Esophagus squamous epithelium (tissue), 5 donors: ENCODE measurements at places on chromosomes 1 and 21.

GRCh38 chr1:111161843-111162487 is 21.9 kb downstream of the CEPT1 start:
- DNase-seq: no peak

- no peak for DNase-seq
Observed at GRCh38 chr1:174060090-174060489, 37.9 kb upstream of the RC3H1 start.

DNA sequence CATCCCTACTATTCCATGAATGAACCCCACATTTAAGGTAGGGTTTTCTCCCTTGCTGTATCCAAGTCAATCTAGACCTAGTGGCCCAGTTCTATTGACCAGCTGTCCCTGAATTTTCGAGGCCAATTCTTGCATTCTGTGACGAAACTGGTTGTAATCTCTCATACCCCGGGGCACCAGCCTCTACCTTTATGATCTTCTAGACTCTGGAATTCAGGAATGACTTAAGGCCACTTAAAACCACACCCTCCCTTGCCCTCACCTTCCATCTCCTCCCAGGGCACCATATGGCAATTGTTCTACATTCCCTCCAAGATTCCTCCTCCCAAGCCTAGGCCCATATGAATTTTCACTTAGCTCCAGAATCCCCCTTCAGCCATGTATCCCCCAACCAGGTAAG is 48.9 kb downstream of the RHOU start:
- no peak for DNase-seq

DNA sequence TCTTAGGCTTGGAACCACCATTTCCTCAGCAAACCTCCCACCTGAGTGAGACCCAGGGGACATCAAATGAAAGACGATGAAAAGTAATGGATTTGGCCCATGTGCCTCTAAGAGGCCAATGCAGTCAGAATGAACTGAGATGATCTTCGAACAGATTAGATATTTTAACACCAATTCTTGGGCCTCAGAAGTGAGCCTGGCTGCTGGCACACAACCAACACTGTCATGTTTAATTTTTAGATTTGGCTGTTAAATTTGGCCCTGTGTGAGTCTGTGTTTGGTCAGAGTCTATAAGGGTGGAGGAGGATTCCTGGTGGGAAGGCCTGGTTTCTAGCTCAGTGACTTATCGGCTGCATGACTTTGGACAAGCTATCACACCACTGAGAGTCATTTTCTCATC is 45.4 kb downstream of the ELAPOR1 start:
- no peak for DNase-seq

DNA sequence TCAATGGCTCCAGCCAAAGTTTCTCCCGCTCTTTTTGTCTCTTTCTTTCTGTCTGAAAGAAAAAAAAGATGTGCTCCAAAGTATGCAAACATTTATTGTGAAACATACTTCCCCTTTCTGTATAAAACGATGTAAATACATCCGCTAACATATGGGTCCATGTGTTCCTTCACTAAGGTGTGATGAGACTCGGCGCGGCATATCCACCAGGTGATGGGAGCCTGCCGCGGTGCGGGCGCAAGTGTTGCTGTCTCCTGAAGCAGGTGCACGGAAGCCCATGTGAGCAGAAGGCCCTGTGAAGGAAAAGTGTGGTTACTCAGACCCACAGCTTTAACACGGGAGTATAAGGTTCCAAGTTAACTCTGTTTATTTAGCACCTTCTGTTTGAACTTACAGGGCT is 466.6 kb upstream of the C1orf87 start:
- DNase-seq: no peak

GRCh38 chr1:3433076-3433475 is 21.4 kb upstream of the ARHGEF16 start:
- no peak for DNase-seq

- DNase-seq: no peak
Observed at GRCh38 chr1:206678490-206678889, 6.2 kb upstream of the MAPKAPK2 start.

GRCh38 chr1:62361431-62361830 is 42.2 kb upstream of the KANK4 start:
- no peak for DNase-seq

- no peak for DNase-seq
Observed at GRCh38 chr21:30480145-30480544, at the start of gene KRTAP19-1. Gene KRTAP19-1, minus strand, starts transcription at chr21:30480367. Its CDS starts 50 bp downstream, at chr21:30480317.

DNA sequence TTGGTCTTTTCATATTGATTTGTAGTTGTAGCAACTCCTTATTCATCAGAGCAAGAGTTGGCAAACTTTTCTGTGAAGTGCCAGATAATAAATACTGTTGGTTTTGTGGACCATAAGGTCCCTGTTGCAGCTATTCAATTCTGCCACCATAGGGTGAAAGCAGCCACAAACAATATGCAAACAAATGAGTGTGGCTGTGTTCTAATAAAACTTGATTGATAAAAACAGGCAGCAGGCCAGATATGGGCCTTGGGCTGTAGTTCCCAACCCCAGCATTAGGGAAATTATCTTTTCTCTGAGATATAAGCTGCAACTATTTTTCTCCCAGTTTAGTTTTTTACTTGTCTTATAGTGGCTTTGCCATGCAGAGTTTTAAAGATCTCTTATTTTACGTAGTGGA is 469.2 kb downstream of the SMYD3 start:
- no peak for DNase-seq

GRCh38 chr1:820962-821361 is 102.8 kb upstream of the SAMD11 start:
- no peak for DNase-seq

GRCh38 chr1:225944951-225945350 is 3.9 kb upstream of the LEFTY2 start:
- no peak for DNase-seq

- DNase-seq: no peak
Observed at GRCh38 chr21:43703035-43703880, 15.7 kb upstream of the PDXK start.

- DNase-seq: no peak
Observed at GRCh38 chr1:234871039-234871709, 257.5 kb downstream of the TOMM20 start.

DNA sequence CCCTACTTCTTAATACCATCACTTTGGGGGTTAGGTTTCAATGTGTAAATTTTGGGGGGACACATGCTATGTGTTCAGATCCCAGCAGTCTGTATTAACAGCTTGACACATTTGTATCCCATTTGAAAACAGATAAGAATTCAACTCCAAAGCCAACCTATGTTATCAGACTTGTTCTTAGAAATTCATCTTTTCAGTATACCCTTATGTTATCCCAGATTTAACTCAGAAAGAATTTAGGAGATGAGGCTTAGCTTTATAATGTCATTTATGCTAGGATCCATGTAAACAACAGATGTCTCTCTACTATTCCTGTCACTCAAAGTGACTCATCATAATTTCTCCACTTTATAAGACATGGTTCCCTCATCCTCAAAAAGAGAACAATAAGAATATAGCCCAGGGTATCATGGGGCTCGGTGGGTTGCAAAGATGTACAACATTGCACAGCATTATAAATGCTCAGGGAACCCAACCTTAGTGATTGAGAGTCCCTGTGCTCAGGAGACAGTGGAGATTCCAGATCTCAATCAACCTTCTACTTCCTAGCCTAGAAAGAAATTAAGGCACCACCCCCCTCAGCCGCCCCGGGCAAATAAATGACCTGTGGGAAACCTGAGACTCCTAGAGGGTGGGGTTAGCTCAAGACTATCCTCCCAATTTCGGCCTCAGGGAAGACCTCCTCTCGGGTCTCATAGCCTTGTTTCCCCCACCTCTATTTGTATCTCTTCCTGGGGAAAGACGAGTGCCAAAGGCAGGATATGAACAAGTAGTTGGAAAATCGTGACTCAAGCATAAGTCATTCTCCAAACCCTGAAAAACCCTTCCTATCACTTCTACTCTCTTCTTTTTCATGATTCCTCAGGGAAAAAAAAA is 265.1 kb upstream of the CAMK1G start:
- DNase-seq: no peak

DNA sequence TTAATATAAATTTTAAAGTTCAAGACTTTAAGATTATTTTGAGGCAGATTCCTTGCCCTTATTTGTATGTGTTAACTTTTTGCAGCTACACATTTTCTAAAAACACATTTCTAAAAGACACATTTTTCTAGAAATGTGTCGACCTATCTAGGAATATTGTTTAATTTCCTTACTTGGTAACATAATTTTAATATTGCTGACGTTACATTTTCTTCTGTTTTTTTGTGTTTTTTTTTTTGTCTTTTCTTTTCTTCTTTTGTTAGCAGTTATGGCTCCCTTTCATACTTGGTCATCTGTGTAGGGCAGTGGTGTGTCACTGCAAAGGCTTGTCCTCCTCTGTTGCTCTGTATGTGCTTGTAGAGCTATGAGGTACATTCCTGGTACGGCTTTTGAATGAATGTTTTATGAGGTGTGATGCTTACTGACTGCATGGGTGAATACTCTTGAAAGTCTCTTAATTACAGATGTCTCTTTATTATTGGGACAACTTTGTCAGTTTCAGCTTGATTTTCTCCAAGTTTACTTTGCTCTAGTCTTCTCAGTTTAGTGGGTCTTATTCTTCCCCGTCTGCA is 30.1 kb downstream of the LRRC8D start:
- DNase-seq: no peak

- no peak for DNase-seq
Observed at GRCh38 chr21:46171996-46172862, 12.0 kb downstream of the SPATC1L start.

DNA sequence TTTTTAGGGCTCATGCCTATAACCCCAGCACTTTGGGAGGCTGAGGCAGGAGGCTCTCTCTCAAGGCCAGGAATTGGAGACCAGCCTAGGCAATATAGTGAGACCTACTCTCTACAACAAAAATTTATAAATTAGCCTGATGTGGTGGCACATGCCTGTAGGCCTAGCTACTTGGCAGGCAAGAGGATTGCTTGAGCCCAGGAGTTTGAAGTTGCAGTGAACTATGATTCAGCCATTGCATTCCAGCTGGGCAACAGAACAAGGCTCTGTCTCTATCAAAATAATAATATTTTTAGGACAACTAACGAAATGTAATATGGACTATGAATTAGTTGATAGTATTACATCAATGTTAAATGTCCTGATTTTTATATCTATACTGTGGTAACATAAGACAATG is 68.8 kb upstream of the ARID1A start:
- no peak for DNase-seq

DNA sequence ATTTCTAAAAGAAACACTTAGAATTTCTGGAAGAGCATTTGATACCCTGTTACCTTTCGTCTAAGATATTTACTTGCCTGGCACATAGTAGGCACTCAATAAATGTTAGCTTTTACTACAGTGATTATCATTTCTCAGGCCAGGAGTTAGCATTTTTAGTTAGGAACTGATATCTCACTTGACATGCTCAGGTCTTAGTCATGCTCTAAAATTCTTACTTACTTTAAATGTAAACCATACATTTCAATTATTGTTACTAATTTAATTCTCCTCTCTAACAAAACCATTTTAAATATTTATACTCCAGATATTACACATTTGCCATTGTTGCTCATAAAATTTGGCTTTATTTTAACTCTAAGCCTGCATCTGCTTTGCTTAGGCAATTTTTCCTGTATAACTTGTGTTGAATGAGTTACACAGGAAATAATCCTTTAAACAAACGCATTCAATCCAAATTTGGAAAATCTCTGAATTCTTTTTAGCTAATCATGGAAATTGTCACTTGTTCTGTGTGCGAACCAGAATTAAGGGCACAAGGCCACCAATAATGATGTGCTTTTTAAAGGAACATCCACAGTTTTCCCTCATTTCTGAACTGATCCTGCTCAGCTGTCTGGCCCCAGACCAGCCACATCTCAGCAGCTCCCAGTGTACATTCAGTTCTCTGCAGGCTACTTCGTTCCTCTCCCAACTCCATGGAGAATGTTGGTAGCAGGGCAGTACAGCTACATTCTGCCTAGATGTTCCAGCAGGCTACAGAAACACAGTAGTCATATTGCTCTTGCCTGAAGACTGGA is 15.6 kb downstream of the NIBAN1 start:
- DNase-seq: no peak

GRCh38 chr1:227542153-227543120 is 20.9 kb upstream of the ZNF678 start:
- no peak for DNase-seq

- no peak for DNase-seq
Observed at GRCh38 chr21:16116798-16117197, 387.0 kb downstream of the USP25 start.

GRCh38 chr1:93081716-93082115 is 2.6 kb downstream of the MTF2 start:
- DNase-seq: no peak

DNA sequence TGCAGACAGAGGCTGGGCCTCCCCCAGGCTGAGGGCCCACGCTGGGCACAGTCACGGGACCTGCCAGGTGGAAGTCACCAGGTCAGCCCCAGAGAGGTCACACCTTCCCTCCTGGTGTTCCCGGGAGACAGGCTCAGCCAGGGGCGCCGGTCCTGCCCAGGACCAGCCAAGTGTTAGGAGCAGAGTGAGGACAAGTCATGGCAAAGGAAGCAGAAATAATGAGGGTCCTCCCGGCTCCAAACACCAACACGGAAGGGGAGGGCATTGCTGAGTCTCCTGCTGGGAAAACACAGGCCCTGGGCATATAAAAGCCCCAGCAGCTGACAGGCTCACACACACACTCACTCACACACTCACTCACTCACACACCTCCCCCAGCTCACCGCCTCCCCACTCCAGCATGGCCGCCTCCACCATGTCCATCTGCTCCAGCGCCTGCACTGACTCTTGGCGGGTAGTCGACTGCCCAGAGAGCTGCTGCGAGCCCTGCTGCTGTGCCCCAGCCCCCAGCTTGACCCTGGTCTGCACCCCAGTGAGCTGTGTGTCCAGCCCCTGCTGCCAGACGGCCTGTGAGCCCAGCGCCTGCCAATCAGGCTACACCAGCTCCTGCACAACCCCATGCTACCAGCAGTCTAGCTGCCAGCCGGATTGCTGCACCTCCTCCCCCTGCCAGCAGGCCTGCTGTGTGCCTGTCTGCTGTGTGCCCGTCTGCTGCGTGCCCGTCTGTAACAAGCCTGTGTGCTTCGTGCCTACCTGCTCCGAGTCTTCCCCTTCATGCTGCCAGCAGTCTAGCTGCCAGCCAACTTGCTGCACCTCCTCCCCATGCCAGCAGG is at the start of gene KRTAP10-10:
TSS of gene KRTAP10-10 (plus strand) at position 339 of the 833 bp plus-strand sequence. CDS start at position 401, 62 bp downstream.
- no peak for DNase-seq

GRCh38 chr1:59333626-59334277 is 36.9 kb downstream of the FGGY start:
- no peak for DNase-seq

DNA sequence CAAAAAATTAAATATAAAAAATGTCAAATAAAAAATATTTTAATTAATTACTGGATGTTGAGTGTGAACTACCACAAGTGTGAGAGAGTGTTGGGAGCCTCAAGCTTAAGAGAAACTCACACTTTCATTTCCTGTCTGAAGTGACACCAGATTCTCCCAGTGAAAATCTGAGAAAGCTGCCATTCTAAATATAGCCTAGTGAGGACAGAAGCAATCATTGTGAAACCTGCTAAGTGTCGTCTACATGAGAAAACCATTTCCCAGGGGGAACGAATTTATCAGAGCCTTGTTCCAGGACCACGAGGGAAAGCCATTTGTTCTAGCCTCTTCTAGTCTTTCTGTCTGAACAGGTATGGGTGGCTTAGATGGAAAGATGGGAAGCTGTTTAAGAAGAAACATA is 329.3 kb upstream of the PRMT6 start:
- no peak for DNase-seq

- DNase-seq: no peak
Observed at GRCh38 chr1:101027194-101027772, 1.7 kb upstream of the DPH5 start.

GRCh38 chr21:25936776-25937175 is 202.0 kb downstream of the GABPA start:
- DNase-seq: no peak
